ENCODE measurements at places on chromosomes 13 and 19.

DNA sequence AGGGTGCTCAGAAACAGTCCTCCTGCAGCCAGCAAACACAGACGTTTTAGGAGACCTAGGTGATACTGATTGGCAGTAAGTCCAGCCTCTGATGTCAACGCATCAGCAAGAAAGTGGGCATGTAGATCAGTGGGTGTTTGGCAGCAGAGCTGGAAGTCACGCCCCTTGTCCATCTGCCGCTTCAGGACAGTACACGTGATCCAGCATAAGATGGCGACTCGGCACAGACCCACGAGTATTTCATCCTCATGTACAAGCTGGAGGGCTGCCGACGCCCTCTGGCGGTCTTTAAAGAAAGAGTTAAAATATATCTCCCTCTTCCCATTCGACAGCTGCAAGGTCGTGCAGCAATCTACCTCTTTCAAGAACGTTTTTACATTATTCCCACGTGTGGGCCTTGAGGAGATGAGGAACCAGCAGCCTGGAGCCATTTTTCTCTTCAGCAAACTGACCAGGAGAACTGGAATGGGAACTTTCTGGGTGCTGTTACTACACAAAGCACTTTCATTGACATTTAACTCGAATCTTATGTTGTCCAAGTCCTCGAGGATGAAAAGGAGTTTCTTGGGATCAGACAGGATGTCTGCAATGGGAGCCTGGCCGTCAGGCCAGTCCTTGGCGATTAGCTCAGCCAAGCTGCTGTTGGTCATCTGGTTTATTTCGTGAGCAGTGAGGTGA, 22.3 kb downstream of the NLRP11 start:
- no peak for DNase-seq

DNA sequence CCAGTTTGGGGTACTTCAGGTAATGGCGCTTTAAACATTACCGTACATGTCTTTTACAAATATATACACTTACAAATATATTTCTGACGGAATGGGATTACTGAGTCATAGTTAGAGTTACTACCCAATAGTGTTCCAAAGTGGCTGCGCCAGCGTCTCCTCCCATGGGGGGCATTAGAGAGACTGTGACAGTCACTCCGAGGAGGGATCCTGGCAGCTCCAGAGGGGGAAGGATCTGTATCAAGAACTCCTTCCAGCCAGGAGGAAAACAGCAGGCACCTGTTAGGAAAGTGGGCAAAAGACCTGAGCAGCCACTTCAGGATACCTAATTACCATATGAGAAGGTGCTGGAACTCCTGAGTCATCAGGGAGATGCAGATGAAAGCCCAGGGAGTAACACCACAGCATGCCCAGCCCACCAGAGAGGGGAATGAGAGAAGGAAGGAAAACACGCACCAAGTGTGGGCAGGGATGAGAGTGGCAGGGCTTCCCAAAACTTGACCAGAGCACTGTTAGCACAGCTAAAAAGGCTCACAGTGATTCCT, 52.9 kb downstream of the SLC7A9 start:
- no peak for DNase-seq

DNA sequence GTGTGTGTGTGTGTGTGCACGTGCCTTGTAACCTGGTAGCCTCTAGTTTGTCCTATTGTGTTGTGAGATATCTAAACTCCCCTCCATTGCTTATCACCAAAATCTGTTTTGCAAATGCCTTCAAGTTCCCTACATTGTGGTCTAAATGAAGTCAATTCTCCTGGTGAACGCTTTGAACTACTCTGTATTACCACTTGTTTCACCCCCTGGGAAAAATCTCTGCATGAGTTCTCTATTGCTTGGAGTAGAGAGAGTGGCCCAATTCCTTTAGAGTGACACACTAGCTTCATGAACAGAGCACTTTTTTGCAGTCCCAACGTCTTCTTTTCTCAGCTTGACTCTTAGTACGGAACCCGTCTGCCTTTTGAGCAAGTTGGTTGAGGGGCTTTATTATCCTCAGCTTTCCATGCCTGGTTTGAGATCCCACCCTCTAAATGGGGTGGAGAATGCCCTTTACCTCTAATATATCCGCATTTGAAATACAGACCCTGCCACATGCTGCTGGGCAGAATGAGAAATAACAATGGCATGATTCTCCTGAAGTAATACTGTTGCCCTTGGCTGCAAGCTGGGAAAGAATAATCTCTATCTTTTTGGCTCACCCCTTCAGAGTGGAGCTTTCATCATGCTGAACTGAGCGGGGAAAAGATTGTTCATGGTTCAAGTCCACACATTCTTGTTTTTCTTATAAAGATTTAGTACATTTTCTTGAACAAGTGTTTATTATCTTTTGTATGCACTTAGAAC, 2545.3 kb downstream of the PCDH9 start:
- no peak for DNase-seq

GRCh38 chr13:28357247-28357825, 137.6 kb downstream of the FLT1 start:
- DNase-seq, result no peak

GRCh38 chr13:90091611-90092010, 1255.9 kb upstream of the MIR17HG start:
- DNase-seq, result no peak

DNA sequence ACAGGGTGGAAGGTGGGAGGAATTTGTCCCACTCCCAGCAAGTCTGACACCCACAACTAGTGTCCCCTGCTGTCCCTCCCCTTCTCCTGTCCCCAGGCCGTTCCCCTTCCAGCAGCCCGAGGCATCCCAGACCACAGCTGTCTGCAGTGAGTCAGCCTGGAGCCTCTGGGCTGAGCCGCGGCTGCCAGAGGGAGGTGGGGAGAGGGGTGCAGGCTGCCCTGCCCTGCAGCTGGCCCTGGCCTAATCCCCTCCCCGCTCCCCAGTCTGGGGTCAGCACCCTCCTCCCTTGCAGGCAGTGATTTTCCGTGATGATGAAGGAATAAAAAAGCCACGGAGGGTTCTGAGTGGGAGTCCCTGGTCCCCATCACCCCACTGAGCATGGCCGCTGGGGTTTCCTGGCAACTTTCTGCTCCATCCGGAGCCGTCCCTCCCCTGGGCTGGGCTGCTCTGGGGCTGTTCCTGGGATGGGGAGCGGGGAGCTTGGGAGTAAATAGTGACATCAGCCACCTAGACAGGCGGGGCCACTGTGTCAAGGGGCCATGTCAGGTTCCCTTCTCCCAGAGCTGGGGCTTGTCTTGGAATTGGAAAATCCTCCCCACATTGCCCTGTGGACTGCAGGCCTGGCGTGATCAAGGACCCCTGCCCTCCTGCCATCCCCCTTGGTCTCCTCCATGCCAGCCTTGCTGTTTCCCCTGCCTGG, 16.8 kb downstream of the SPC24 start:
- no peak for DNase-seq

DNA sequence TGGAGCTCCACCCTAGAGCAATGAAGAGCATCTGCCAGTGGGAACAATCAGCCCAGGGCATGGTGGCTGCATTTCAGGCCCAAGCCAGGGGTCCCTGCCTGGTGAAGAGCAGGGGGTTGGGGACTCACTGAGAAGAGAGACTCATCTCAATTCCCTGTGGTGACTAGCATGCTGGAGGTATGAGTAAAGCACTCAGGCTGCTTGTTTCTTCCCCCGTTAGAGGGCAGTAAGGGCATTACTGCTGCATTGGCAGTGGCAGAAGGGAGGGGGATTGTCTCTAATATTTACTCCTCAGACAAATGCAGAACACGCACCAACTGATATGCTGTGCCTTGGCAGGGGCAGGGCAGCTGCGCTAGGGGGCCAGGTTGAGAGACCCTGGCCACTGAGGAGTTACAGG, 329.1 kb downstream of the SLITRK5 start:
- DNase-seq, result no peak

- no peak for DNase-seq
These were observed 317.3 kb upstream of the MAB21L1 start for GRCh38 chr13:35793823-35794222.
